ENCODE measurements at places on chromosomes 1 and 21.

GRCh38 chr21:37686991-37687810, 229.1 kb downstream of the KCNJ6 start:
- DNase-seq: no peak

DNA sequence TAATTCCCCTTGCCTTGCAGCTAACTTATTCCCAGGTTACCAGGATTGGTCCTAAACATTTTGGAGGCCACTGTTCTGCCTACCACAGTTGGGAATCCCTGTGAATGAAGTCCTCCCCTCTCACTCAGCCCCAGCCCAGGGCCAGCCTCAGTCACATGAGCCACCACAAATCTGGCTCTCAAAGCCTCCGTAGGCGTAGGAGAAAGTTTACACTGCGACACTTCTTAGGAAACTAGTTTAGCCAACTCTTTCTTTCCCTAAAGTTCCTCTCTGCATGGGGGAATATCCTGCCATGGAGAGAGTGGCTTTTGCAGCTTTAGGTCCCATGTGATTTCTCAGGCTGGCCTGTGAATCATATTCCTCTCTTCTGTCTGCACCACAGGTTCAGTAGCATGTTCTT, 45.7 kb upstream of the ETV3 start:
- no peak for DNase-seq

GRCh38 chr1:61741711-61742619, at the start of gene PATJ:
Gene PATJ, plus strand, starts transcription at chr1:61742480. Its CDS starts 20,413 bp downstream, at chr1:61762893.
- no peak for DNase-seq

DNA sequence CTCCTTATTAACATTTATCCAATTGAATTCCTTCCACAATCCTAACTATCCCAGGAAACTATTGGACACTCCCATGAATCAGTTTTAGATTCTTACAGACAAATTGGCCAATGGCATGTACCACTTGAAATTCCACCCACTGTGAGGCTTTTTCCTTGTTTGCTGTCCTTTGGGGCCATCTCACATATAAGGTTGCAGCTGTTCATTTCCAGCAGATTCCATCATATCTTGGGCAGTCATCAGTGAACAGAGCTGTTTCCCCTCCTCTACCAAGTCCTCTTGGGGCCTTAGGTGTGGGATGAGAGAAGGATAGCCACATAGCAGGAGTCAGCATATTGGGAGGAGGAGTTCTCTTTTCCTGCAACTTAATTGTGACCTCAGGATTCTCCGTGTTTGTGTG, 109.1 kb downstream of the HHAT start:
- DNase-seq: no peak

DNA sequence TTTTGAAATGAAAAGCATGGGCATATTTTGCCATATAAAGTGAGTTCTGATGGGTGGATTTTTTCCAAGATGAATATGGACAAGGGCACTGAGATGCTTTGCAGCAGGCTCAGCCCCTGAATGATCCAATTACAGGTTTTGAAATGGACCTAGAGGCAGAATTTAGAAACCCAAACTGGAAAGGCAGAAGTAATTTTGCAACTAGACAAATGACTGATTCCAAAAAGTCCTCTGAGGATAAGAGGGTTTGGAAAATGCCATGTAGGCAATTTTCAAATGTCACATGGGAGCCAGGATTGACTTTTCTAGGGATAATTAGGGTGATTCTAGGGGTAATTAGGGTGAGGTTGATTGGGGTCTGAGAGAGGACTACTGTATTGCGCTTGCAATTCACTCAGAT, 148.9 kb upstream of the ZNF648 start:
- DNase-seq: no peak

- no peak for DNase-seq
Measured at GRCh38 chr1:201686714-201687455, 142.1 kb upstream of the IPO9 start.

- no peak for DNase-seq
Measured at GRCh38 chr1:2845869-2846268, 44.4 kb upstream of the TTC34 start.

DNA sequence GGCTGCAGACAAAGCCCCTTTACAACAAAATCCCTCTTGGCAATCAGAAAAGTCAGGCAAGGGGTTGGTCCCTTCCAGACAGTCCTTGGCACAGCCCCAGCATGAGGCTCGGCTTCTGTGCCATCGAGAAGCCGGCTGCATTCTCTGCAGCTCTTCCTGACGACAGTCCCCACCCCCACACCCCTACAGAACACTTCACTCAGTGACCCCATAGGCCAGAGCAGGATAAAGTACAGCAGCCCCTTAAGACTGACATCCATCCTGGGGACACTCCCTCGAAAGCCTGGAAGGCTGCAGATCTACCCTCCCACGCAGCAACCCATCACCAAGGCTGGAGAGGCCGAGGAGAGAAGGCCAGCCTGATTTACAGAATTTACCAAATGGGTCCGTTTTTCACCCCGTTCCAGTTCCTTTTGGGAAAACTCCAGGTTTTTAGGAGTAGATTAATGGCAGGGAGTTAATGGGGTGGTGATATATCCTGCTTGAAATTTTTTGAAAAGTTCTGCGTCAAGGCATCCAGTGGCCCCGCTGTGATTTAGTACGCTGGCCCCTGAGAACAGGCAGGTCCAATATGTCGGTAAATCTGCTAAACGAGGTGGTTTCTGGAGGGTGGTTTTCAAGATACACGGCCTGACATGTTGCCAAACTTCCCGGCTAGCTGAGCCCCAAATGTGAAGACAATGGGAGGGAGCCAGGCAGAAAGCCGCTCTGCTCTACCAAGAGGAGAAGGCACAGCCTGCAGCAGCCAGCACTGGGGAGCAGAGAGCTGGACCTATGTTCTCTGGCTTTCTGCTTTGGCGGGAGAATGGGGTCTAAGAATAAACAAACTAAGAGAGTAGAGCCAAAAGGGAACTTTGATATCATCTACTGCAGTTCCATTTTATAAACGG, 81.7 kb downstream of the SSBP3 start:
- DNase-seq: no peak

GRCh38 chr1:229002037-229002436, 266.8 kb downstream of the RHOU start:
- no peak for DNase-seq

DNA sequence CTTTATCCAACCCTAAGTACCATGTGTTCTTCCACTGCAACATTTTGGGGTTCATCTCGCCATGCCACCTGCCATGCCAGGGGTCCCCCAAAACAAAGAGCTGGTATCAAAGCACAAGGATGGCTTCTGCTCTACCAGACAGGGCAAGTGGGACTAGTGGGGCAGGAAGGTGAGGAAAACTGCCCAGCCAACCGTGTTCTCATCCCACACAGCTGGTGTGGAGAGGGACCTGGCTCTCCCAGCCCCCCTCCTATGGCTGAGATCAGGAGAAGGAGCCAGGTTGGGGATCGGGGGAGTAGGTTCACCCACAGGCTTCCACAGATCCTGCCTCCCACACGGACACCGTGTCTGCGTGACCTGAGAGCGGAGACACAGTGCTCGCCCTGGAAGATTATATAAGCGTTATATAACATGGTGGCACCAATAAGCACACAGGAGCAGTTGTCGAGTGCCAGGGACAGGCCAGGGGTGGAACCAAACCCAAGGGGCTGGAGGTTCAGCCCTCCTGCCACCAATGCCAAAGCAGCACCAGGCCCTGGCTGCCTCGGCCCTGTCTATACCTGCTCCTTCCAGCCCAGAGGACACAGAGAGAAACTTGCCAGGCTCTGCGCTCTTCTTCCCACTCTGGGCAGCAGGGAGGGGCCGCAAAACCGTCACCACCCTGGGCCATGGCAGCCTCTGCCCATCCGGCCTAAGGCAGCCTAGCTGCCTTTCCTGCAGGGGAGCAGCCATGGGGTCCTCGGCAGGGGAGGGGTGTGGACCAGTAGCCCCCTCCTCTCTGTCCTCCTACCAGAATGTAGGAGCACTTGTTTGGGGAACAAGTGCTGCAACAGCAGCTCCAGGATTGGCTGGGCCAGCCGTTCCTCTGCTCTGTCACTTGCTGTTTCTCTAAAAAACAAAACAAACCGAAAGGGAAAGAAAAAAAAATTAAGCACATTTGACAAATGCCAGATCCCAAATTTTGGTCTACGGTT, 43.5 kb downstream of the CD34 start:
- DNase-seq: no peak

DNA sequence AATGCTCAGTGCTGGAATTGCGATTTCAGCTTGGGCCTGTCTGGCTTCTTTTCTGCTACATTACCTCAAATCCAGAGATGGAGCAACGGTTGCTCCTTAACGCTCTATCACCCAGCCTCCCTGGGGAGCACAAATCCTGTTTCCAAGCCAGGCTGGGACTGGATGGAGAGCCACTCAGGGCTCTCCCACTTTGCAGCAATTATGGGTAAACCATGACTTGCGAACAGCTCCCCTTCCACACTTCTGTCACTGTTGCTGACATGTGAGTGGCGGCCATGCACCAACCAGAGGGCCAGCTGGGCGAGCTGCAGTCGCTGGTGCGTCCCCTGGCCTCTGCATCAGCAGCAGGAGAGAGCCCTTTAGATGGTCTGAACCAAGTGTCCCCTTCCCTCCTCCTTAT, 65.1 kb upstream of the RAB4A start:
- no peak for DNase-seq

DNA sequence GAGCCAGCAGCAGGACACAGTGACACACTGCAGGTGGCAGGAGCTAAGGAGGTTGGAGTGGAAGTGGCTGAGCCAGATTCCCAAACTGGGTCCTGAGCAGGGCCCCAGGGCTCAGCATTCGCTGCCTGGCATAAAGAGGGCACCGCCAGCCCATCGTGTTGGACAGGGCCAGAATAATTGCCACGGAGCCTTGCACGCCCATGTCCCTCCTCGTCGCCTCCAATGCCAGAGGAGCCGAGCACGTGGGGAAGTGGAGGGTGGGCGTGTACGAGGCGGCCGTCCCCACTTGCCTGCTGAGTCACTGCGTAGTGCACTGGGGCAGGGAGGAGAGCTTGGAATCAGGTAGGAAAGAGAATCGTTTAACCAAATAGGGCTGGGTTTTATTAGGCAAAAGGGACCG, 26.1 kb upstream of the LRRC47 start:
- no peak for DNase-seq

DNA sequence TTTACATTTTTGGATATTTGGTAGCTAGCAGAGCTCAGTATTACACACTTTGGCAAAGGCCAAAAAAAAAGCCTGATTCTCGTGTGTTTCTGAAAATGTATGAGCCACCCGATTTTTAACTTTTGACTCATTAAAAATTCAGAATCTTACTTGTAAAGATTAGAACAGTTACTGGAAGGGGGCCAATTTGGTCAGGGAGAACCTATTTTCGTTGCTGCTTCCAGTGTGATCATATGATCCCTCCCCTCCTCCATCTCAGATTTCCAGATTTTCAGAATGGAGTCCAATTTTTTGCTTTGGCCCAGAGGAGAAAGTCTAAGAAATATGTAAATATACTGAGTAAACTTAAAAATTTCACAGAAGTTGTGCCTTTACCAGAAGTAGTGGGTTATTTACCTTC, 3.2 kb upstream of the OR2AK2 start:
- no peak for DNase-seq

DNA sequence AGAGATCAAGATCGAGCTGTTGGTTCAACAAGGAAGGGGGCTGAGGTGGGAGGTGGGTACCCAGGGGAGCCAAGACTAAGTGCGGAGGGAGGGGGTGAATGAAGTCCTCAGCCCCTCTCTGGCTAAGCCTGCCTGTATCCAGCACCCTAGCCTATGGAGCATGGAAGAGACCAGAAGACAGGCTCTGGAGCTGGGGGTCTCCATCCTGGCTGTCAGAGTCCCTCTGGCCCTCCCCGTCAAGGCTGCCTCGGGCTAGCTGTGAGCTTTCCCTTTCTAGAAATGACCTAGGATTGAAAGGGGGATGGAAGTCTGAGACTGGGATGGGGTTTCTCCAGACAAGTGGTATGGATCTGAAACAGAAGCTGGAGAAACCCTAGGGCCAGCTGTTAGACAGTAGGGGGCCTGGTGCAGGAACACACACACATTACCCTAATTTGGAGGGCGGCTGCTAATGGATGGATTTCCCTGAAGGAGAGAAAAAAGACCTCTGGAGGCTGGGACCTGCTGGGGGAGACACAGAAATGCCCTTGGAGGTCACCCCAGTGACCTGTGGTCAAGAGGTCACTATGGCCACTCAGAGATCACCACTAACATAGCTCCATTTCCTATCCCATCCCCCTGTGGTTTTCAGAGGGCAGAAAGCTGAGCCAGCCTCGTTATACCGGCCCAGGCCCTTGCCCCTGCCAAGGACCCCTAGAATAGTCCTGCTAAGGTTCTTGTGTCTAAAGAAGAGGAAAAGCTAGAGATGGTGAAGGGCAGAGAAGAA, 107.8 kb downstream of the TMEM53 start:
- no peak for DNase-seq
